ENCODE measurements at places on chromosomes 2 and 18.

GRCh38 chr2:10452312-10452711 lies 4.2 kb upstream of the ODC1 start:
- no peak for DNase-seq

GRCh38 chr2:157592374-157592773 lies 36.3 kb downstream of the ACVR1C start:
- no peak for DNase-seq

DNA sequence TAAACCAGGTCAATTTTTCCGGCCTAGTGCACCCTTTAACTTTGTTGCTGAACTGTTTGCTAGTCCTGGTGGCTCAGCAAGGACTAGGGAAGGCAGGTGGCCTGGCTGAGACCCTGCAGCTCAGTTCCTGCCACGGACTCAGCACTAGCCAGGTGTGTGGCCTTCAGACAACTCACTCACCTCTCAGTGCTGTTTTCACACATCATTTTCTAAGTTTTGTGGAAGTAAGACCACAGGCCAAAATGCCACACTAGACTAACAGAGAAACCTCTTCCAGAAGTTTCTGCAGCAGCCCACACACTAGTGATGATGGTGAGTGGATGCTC lies 65.9 kb upstream of the SLC1A4 start:
- no peak for DNase-seq

GRCh38 chr18:5095239-5095638 lies 101.8 kb downstream of the AKAIN1 start:
- no peak for DNase-seq

GRCh38 chr2:45942237-45942738 lies 290.8 kb downstream of the PRKCE start:
- no peak for DNase-seq

- DNase-seq = no peak
Measured at GRCh38 chr2:159637988-159638501, 21.7 kb upstream of the BAZ2B start.

- DNase-seq = no peak
Measured at GRCh38 chr2:102235042-102235473, 48.2 kb downstream of the IL1RL2 start.

DNA sequence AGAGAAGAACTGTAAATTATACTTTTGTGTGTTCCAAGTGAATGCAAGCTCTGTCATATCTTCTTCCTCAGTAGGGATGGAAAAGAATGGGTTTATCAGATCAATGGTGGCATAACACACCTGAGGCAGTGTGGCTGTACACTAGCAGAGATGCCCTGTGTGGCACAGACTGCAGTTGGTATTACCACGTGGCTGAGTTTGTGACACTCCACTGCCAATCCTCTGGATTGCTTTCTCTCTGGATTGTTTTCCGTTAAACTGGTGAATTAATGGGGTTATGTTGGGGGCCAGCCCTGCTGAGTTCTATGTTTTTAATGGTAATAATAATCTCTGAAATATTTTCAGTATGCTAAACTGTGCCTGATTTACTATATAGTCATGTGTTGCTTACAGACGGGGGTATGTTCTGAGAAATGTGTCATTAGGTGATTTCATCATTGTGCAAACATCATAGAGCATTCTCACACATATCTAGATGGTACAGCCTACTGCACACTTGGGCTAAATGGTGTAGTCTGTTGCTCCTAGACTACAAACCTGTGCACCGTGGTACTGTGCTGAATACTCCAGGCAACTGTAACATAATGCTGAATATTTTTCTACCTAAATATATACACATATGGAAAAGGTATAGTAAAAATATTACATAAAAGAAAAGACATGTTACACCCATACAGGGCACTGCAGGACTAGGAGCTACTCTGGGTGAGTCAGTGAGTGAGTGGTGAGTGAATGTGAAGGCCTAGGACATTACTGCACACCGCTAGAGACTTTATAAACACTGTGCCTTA lies 84.7 kb upstream of the ST6GAL2 start:
- DNase-seq = no peak

- DNase-seq = no peak
Measured at GRCh38 chr2:10324095-10324832, 21.6 kb downstream of the HPCAL1 start.

DNA sequence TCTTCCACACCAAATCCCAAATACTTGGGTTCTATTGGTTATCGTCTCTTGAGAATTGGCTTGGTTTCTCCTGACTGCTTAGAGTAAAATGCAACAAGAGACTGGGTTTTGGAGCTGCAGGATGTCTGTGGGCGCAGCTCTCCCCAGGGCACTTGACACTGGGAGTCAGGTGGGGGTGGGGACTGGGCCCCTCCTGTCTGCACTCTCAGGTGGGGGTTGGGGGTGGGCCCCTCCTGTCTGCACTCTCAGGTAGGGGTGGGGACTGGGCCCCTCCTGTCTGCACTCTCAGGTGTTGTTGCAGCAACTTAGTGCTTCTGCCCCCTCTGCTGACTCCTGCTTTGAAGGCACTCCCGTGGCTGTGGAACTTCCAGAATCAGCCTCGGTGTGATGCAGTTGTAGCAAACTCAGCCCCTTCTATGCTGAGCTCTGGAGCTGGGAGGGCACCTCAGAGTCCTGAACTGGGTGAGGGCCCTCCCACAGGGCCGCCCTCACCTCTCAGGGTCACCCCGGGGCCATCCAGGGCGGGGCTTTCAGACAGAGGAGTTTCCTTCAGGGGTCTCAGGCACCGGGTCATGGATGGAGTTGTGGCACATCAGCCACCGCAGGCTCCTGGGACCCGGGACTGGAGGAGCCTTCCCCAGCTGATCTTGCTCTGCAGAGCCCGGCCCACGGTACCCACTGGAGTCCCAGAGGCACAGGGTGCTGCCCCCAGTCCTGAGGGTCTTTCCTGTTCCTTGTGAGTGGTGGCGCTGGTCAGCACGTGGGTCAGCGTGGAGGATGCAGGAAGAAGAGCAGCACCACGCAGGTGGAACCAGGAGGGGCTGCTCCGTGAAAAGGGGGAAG lies 22.9 kb upstream of the CIDEA start:
- DNase-seq = no peak

DNA sequence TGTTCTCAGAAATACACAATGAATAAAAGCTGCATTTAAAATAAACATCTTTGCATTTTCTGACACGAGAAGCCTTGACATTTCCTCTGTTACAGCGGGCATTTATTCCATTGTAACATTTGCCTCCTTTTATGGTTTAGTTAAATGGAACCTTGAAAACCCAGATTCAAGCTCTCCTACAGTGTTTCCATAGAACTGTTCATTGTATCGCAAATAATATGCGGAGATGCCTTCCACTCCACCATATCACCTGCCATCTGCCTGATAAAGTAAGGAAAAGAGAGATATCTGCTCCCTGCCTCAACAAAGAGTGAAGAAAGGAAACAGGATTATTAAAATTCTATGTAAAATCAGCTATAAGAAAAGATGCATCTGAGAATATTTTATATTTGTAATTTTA lies 69.8 kb downstream of the CDH19 start:
- DNase-seq = no peak
